ENCODE measurements at places on chromosomes 5 and 9.

GRCh38 chr5:167814828-167815227, 476.6 kb upstream of the WWC1 start:
- no peaks in the 10 kb centered on the region for H3K27me3 ChIP-seq
- no peaks in the 10 kb centered on the region for H3K4me1 ChIP-seq
- no peak overlapping the region for H3K27ac ChIP-seq
- no peak overlapping the region for H3K4me3 ChIP-seq
- DNase-seq, result no peak

DNA sequence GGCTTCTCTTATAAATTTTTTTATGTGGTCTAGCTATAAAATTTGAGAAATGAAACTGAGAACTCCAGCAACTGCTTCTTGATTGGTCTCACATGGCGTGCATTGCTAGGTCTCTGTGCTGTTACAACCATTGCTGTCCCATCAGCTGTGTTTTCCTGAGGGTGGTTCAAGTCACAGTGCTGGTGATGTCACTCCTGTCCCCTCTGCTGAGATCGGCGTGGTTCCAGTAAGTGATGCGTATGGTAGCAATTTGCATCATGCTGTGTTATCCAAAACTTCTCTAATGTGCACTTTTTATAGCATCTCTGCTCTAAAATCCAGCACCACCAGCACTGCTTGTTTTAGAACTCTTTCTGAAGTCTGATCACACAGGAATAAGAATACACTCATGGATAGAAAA, 112.6 kb upstream of the ZNF608 start:
- no peaks in the 10 kb centered on the region for H3K27me3 ChIP-seq
- peak overlapping the region; percentile 36 for H3K4me3 ChIP-seq
- peak; percentile 6 for DNase-seq
- H3K27ac ChIP-seq, result no peak overlapping the region

DNA sequence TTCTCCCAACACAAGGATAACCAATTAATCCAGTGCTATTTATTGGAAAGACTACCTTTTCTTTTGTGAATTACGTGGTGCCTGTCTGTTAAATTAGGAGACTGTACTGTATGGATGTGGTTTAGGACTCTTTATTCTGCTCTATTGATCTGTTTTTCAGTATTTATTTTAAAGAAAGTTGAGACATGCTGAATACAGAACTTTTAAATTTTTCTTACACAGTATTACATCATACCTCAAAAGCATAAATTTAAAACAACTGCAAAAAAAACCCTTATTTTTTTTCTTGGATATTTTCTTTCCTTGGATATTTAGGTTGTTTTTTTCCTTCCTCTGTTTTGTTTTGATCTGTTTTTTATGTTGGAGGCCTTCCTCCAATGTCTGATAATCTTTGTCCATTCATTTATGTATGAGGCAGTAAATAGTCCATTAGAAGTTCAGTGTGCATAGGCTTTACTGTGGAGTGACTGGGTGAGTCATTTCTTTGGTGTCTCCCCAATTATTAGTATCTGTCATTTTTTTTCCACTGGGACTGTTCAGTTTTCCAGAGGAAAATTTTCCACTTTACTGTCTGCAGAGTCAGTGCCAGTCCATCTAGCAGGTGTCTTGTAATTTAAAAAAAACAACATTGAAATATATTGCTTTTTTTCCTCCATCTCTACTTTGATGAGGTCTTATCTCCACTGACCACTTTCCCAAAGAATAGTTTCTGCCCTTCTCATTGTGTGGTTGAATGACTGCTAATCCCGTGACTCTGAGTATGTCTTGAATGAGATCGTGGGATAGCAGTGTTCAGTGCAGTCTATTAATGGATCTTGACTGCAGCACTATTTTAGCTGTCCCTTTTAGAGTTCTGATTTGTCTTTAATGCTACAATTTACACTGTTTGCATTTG, 15.2 kb downstream of the CYSTM1 start:
- no peak for DNase-seq
- no peaks in the 10 kb centered on the region for H3K27me3 ChIP-seq
- H3K27ac ChIP-seq, result no peak overlapping the region
- no peak overlapping the region for H3K4me3 ChIP-seq
- H3K4me1 ChIP-seq, result no peaks in the 10 kb centered on the region
- H3K36me3 ChIP-seq, result peaks cover 9% of the 10 kb centered on the region

GRCh38 chr5:6737043-6737941, 24.1 kb downstream of the TENT4A start:
- peak overlapping the region; percentile 70 for H3K4me3 ChIP-seq
- peak; percentile 65 for DNase-seq
- peak overlapping the region; percentile 93 for H3K27ac ChIP-seq
- H3K27me3 ChIP-seq, result no peaks in the 10 kb centered on the region

- no peak overlapping the region for H3K27ac ChIP-seq
- no peak overlapping the region for H3K4me3 ChIP-seq
- no peaks in the 10 kb centered on the region for H3K4me1 ChIP-seq
- DNase-seq, result no peak
These were observed 536.5 kb downstream of the CDK5RAP2 start for GRCh38 chr9:120043448-120043847.

DNA sequence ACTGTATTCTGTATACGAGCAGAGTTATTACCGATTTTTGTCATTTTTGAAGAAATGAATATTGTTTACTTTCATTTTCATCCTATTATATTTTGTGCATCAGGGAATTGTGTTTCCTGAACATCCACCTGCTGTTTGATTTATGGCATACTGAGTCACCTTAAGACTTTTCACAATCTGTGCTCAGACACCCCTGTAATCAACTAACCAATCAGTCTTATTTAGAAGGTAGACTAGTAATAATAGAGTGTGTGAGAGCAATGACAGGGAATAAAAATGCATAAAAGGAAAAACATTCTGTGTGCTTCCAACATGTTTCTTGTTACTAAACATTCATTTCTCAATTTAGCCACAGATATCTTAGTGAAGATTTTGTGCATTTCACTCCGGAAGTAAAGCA, 1413.6 kb upstream of the ACO1 start:
- H3K27ac ChIP-seq, result no peak overlapping the region
- H3K36me3 ChIP-seq, result no peaks in the 10 kb centered on the region

- H3K4me1 ChIP-seq, result peaks cover 6% of the 10 kb centered on the region
- H3K27ac ChIP-seq, result peak overlapping the region; percentile 16
- no peaks in the 10 kb centered on the region for H3K27me3 ChIP-seq
- peaks cover 15% of the 10 kb centered on the region for H3K36me3 ChIP-seq
These were observed 285.8 kb downstream of the ZNF608 start for GRCh38 chr5:124460642-124461041.

DNA sequence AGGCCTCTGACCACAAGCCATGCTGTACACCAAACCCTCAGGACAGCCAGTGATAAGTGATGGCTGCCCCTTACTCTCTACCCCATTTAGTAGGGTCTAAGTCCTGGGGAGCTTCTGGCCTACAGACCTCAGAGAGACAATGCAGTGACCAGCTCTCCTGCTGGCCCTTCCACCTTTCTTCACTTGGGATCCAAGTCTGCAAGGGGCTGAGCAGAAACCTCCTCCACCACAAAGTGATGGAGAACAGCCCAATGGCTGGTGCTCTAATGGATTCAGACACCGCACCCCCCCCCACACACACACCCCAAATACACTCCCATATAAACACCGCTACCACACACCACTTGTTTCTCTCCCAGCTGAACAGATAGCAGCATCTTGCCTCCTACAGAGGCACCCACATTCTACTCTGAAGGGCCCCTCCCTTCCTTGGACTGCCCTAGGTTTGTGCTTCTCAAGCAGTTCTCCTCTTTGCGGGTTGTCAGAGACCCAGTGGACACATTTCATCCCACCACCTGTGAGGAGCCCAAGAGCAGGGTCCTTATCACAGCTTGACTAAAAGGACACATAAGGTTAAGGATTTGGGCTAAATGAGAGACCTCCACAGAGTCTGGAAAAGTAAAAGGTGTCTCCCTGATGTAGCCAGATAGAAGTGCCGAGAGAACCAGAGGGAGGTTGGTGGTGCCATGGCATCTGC, 1.3 kb upstream of the PDLIM4 start:
- H3K27ac ChIP-seq, result peak overlapping the region; percentile 4
- peaks cover 7% of the 10 kb centered on the region for H3K4me1 ChIP-seq
- H3K27me3 ChIP-seq, result peaks cover 32% of the 10 kb centered on the region

DNA sequence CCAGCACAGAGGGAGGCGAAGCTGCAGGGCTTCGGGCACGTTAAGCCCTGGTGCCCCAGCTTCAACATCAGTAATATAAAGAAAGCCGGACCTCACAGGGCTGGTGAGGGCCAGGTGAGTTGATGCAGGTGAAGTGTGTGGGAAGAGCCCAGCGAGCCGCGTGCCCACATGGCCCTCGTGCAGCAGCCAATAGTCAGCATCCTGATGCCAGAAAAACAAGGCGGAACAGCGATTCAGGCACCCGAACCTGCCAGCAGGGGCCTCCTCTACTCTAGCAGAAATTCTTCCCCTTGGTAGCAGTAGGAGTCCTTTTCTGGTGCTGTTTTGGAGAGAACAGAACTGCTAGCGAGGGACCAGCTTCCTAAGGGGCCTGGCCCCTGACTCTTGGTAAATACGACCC, 7.8 kb downstream of the MED10 start:
- DNase-seq, result no peak
- no peaks in the 10 kb centered on the region for H3K27me3 ChIP-seq
- H3K36me3 ChIP-seq, result peaks cover 64% of the 10 kb centered on the region

DNA sequence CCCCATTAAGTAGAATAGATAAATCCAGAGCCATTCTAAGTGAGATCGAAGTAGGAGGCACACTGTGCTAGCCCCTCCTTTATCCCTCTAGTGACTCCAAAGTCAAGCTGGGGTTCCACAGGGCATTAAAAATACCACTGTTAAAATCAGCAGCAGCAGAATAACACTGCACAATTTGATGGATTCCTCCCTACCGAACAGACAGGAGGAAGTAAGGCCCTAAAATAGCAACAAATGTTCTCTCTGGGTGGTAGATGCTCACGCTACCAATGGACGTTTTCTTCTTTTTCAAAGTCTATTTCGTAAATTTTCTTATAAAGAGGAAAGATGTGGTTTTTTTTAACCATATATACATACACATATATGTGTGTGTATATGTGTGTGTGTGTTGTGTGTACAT, 54.4 kb downstream of the FBXW11 start:
- no peak for DNase-seq
- H3K27me3 ChIP-seq, result no peaks in the 10 kb centered on the region
- H3K27ac ChIP-seq, result no peak overlapping the region
- peaks cover 7% of the 10 kb centered on the region for H3K36me3 ChIP-seq
- no peak overlapping the region for H3K4me3 ChIP-seq

DNA sequence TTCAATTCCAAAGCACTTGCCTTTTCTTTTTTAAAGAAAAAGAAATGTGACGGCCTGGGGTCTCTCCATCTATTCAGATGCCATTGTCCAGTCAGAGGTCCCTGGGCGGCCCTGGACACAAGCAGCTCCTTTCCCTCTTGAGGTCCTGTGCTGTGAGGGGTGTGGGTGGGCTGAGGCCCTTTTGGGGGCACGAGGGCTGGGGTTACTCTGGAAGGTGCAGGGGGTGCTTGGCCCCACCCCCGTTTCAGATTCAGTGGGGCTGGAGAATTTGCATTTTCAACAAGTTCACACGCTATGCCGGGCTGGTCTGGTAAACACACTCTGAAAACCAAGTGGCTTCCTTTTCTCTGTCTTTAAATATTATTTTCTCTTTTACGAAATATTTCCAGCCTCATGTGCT, 91.4 kb upstream of the PHYKPL start:
- peaks cover 15% of the 10 kb centered on the region for H3K27me3 ChIP-seq
- H3K4me3 ChIP-seq, result peak overlapping the region; percentile 27
- H3K4me1 ChIP-seq, result peaks cover 5% of the 10 kb centered on the region
- DNase-seq, result no peak
- H3K27ac ChIP-seq, result peak overlapping the region; percentile 72
- no peaks in the 10 kb centered on the region for H3K36me3 ChIP-seq

Data from stimulated activated naive B cell treated with anti-CD40 and anti-IgM and Interleukin-4, amounts not matched to agents 10 μg/mL and 1 μg/mL and 100 μg/mL, for 72 hours (primary cell).